ENCODE measurements at places on chromosomes 7 and 10.

DNA sequence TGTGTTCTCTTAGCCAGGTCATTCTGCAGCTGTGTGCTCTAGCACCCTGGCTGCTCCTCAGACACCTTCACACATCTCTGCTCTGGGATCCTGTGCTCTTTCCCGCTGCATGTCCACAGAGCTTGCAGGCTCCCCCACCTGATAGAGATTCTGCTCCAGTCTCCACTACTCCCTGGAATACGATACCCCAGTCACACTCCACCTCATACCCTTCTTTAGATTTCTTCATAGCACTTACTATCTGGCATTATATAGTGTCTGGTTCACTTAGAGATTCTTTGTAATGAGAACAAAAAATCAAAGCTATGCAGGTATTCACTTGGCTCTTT is 88.0 kb downstream of the CELF2 start:
- no peak for DNase-seq

GRCh38 chr10:95848841-95849240 is 58.9 kb upstream of the CC2D2B start:
- DNase-seq = no peak

- no peak for DNase-seq
Observed at GRCh38 chr7:41182782-41183181, 520.1 kb downstream of the INHBA start.

DNA sequence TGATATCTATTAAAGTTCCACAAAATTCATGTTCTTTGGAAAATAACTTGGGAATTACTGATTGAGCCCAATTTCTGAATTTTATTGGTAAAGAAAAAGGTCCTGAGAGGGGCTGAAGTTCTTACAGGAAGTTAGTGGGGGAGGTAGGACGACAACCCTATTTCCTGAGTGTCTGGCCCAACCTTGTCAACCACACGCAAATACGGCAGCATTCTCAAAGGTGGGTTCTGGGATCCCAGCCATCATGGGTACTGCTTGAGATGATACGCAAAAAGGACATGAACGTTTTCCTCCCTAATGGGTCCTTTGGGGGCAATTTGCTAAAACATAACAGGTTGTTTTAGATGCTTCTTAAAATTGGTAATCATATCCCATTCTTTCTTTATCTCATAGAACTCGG is 2.7 kb upstream of the PDCD4 start:
- no peak for DNase-seq

GRCh38 chr10:62709200-62709599 is 95.3 kb upstream of the ADO start:
- no peak for DNase-seq

GRCh38 chr10:101272229-101272868 is 43.1 kb upstream of the LBX1 start:
- peak; percentile 83 for DNase-seq

GRCh38 chr10:124670849-124671248 is 73.3 kb downstream of the FAM53B start:
- DNase-seq = peak; percentile 49

GRCh38 chr10:35765066-35765527 is 123.0 kb upstream of the FZD8 start:
- DNase-seq = no peak

DNA sequence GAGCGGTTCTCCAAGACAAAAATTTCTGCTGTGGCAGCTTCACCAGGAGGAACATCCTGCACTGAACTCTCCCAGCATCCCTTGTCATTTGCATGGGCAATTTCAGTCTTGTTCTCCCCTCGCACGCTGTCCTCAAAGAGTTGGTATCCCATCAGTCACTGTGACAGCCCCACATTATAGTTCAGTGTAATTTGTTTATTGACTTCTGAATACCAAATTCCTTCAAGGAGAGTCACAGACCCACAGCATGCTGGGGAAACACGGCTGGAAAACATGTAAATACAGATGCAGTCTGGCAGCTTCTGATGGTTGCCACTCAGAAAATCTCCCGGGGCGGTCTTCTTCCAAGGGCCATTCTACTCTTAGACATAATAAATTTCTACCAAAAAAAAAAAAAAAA is 151.0 kb upstream of the NEBL start:
- no peak for DNase-seq

DNA sequence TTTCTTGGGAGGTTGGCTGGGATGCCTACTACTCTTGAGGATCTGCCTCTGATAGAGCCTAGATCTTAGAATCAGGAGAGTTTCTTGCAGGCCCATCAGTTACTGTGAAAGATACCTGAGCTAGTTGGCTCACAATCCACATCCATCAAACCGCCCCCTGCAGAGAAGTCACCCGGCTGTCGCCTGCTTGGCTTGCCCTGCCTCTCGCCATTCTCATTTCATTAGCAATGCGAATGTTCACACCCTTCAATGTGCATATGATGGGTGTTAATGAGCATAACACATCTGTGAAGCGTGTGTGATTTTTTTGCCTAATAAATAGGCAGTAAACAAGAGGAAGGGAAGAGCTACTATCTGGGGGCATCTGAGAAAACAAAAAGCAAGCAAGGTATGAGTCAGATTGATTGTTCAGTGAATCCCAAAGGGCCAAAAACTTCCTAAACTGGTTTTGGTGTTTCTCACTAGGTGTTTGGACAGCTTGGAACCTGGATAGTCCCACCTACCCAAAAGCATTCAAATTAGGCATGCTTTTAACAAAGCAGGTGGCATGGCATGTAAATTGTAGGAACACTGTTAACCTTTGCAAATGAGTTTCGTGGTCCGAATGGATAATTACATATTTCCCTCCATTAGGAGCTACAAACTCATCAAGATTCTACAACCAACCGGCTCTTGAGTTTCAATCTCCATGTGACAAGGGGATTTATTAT is 272.3 kb upstream of the C7orf33 start:
- no peak for DNase-seq

- DNase-seq = no peak
Observed at GRCh38 chr7:131919920-131920709, 363.7 kb upstream of the PODXL start.

DNA sequence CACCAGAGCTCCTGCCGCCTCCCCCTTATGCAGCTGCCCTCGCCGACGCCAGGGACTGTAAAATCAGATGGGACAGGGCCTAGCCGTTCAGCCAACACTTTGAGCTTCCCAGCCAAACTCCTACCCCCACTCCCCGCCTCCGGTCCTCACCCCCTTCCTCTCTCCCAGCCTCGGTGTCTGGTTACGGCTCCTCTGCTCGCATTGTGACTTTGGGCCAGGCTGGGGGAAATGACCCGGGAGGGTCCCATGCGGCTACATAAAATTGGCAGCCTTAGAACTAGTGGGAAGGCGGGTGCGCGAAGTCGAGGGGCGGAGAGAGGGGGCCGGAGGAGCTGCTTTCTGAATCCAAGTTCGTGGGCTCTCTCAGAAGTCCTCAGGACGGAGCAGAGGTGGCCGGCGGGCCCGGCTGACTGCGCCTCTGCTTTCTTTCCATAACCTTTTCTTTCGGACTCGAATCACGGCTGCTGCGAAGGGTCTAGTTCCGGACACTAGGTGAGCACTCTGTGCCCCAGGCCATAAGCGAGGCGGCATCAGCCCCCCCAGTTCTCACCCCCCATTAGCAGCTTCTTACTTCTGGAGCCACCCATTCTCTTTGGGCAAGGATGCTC is at the start of gene KAZALD1:
TSS of gene KAZALD1 (plus strand) at position 366 of the 608 bp plus-strand sequence. CDS start 604 bp downstream, outside the sequence.
- peak; percentile 97 for DNase-seq

GRCh38 chr7:157054927-157055326 is 44.5 kb upstream of the MNX1 start:
- DNase-seq = no peak

DNA sequence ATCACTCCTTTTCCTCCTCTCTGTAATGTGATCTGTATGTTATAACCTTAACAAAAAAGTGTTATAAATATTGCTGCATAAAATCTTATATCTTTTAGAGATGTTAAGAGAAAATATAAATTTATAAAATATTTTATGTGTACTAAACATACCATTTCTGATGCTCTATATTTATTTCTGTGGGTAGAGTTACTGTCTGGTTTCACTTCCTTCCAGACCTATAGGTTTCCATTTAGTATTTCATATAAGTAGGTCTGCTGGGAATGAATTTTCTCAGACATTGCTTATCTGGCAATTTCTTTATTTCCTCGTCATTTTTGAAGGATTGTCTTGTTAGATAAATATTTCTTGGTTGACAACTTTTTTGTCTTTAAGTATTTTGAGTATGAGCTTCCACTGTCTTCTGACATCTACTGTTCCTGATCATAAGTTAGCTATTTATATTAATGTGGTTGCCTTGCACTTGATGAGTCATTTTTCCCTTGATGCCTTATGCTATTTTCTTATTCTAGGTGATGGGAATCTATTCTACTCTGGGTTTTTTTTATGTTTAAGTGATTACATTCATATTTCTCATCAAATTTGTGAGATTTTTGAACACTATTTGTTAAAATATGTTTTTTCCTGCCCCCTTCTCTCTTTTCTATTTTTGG is 11.2 kb upstream of the THSD7A start:
- no peak for DNase-seq

GRCh38 chr7:122316467-122317388 is 12.2 kb upstream of the FEZF1 start:
- peak; percentile 28 for DNase-seq

GRCh38 chr7:112868609-112869008 is 78.4 kb upstream of the TMEM168 start:
- DNase-seq = no peak

DNA sequence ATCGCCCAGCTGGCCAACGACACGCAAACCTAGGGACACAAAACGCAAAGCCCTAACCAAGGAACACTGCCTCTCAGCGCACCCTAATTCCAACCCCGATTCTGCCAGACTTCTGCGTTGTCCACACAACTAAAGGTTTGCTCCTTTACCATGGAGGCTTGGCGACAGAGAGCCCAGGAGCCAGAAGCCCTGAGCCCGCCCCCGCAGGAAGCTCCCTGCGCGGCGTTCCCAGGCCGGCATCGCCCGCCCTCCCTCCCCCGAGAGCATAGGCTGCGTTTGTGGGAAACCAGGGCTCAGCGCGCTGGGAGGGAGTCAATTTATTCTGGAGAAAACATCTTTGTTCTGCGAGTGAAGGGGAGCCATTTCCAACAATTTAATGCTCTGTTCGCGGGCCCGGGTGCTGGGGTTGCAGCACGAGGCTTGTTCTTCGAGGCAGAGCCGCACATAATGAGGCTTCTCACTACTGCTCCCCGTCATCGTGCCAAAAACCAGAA is 103.9 kb downstream of the GRID1 start:
- DNase-seq = peak; percentile 27

GRCh38 chr7:110157631-110158362 is 933.1 kb upstream of the LRRN3 start:
- no peak for DNase-seq

- DNase-seq = no peak
Observed at GRCh38 chr10:64519831-64520230, 998.6 kb downstream of the REEP3 start.

- no peak for DNase-seq
Observed at GRCh38 chr10:3830946-3831345, 45.9 kb upstream of the KLF6 start.

- no peak for DNase-seq
Observed at GRCh38 chr10:119849031-119849789, 23.4 kb downstream of the MCMBP start.

DNA sequence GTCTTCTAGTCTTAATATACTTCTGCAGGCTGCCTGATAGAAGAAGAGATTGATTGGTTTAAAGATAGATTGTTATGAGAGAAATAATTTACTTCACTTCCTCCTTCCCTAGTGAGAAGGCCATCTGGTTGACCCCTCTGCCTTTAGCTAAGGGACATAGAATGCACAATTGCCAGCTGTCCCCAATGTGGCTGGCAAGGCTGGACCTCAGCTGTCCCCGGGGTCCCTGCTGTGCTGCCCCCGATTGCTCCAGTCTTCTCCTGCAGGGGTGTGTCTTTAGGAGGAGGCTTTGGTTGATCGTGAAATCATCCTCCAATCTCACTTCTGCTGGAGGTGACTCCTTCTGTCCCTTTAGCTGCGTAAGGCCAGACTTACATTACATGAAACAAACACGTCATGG is 388.5 kb downstream of the DPP6 start:
- DNase-seq = no peak

DNA sequence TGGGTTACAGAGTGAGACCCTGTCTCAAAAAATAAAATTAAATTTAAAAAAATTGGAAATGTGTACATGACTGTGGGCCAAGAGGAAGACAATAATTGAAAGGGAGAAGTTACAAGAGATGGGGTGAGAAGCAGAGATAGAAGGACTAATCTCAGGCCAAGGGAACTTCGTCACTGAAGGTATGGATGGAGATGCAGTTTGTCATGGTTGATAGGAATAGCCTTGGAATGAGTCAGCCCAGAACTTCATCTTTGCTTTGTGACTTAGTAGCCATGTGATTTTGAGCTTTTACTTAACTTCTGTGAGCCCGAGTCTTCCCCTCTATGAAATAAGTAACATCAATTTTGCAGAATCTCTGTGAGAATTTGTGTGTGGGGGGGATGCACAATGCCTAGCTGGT is 6.5 kb upstream of the PODXL start:
- DNase-seq = no peak

- peak; percentile 85 for DNase-seq
Observed at GRCh38 chr10:30784524-30784896, 155.0 kb upstream of the LYZL2 start.

DNA sequence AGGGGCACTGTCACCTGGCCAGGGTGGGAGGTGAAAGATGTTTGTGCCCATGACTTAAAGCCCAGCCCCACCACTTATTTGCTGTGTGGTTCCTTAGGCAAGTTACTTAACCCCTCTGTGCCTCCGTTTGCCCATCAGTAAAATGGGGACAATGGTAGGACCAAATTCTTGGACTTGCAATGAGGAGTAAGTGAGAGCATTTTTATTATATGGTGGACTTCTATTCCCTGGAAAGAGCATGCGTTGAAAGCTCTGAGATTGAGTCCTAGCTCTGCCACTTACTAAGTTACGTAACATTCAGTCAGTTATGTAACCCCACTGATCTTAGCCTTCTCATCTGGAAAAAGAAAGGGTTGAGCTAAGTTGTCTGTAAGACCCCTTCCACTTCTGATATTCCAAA is 18.8 kb downstream of the VSIR start:
- no peak for DNase-seq

- DNase-seq = peak; percentile 58
Observed at GRCh38 chr7:16359216-16359615, 62.1 kb downstream of the CRPPA start.

DNA sequence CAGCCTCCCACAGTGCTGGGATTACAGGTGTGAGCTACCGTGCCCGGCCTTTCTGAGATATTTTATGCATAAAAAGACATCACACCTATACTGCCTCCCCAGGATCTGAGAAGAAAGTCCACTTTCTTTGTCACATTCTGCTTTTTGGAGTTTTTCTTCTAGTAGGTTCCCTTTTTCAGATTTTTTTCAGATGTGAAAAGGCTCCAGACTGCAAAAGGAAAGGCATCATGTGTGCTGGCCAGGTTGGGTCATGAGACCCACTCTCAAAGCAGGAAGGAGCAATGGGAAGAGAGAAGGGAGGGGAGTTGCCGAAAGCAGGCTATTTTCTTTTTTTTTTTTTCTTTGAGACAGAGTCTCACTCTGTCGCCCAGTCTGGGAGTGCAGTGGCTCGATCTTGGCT is 10.8 kb downstream of the BLVRA start:
- DNase-seq = no peak

Measured in tongue (tissue), 3 donors.